ENCODE measurements at places on chromosomes 2 and 18.

DNA sequence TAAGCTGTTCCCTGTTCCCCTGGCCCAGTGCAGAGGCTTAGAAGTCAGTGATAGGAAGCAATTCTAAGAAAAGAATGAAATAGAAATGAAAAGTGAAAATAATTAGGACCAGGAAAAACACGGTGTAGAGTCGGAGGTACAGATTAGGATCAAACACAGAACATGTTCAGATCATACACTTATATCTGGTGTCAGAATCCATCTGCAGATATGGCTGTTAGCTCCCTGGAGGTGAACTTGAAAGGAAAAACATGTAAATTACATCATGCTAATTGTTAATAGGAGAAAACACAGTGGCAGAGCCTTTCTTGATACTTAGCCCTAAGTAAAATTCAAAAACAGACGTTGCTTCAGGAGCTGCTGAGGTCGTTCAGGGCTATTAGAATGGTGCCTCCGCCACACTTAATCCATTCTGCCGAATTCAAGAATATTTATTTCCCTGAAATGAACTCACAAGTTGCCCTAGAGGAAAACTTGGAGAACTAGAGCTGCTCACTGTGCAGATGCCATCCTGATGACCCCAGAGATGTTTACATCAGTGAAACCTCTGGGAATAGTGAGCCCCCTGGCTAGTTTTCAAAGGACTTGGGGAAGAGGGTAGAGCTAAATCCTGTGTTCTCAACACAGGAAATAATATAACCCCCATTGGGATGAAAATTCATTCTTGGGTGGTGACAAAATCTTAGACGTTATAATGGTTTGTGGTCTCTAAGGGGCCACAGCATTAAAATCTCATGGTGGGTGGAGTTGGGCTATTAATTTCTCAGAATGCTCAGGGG lies 27.5 kb downstream of the LPIN1 start:
- no peak for DNase-seq

GRCh38 chr2:172642301-172643020 lies 86.6 kb downstream of the PDK1 start:
- DNase-seq = no peak

- no peak for DNase-seq
Measured at GRCh38 chr2:234879671-234880455, 72.0 kb upstream of the SH3BP4 start.

DNA sequence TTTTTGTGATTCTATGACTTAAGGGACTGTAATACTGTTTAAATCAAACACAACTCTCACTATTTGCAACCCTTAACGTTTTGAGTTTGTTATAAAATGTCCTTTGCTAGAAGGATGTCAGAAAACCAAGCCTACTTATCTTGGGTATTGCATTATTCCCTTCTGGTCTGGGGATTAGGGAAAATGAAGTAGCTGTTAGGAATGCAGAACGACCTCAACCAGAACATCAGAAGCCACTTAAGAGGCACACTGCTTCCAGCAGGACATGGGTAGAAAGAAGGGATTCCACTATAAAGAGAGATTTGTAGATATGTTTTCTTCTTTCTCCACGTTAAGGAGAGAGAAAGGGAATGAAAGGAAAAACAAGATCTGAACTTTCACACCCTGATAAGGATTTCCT lies 101.2 kb downstream of the SETBP1 start:
- no peak for DNase-seq

DNA sequence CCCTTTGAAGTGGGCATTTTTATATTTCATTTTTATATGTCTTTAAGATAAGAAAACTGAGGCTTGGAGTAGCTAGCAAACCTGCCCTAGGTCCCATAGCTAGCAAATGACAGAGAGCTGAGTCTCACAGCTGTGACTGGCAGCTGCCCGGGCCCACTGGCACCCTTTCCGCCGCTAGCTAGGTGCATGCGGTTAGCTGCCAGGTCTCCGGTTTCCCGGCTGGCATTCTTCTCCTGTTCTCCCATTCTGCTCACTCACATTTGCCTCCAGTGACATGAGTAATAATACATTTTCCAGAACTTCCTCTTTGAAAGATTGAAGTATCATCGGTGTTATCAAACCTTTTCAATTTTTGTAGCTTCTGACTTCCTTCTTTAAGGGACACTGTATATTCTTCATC lies 38.7 kb downstream of the MTCL1 start:
- no peak for DNase-seq

DNA sequence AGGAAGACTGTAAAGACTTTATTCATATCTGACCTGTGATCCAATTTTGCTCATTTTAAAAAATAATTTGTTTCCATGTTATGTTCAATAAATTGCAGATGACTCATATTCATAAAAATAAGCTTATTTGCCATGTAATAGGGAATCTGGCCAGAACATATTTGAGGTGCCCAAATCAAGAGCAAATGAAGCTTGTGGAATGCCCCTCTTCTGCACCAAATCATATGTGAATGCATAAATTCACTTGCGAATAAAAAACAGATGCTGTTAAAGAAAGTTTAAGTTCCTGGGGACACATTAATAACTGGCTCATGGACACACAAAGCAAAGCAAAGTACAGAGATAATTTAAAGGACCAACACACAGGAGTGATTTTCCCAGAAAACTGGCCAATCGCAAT lies 279.0 kb upstream of the CDH2 start:
- no peak for DNase-seq

DNA sequence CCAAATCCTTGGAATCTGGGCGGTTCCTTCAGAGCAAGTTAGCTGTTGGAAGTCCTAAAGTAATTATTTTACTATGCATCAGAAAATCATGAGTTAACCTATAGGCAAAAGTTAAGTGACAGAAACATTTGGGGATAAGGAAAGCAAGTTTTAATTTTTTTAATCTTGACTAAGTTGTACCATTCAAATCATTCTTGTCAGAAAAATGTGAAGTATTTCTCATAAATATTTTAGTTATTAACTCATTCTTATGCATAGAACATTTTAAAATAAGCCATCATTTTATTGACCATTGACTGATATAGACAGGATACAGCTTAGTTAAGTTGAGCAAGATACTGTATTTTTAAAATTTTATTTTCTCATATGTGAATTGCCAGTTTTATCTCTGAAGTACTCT lies 98.2 kb upstream of the FOSL2 start:
- DNase-seq = no peak

DNA sequence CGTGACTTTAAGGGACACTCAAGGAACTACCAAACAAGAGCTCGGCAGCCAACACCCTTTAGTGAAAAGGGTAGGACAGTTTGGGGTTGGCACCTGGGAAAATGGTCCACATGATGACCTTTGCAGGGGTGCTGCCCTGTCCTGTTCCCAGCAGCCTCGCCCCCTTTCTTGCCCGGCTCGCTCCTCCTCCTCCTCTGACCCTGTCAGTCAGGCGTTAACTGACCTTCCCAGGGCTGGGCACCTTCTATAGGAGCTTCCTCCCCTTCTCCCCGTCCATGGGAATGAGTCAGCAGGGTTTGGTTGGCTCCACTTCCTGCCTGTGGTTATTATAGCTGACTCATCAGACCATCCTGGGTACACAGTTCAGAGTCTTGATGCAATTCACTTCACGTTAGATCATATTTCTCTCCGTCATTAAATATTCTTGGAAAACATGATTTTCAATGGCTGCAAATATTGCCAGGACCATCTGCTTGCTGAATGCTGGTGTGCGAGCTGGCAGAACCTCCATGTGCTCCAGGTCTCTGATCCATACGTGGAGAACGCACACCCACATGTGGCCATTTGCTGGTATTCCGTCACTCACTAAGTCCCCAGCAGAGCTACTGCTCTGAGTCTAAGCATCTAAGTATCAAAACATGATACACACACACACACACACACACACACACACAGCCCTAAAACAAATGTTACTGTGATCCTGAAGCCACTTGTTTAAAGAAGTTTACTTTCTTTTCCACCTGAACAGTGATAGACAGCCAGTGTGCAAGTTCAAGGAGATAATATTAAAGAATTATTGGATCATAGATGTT lies 185.0 kb downstream of the ANAPC1 start:
- peak; percentile 92 for DNase-seq

DNA sequence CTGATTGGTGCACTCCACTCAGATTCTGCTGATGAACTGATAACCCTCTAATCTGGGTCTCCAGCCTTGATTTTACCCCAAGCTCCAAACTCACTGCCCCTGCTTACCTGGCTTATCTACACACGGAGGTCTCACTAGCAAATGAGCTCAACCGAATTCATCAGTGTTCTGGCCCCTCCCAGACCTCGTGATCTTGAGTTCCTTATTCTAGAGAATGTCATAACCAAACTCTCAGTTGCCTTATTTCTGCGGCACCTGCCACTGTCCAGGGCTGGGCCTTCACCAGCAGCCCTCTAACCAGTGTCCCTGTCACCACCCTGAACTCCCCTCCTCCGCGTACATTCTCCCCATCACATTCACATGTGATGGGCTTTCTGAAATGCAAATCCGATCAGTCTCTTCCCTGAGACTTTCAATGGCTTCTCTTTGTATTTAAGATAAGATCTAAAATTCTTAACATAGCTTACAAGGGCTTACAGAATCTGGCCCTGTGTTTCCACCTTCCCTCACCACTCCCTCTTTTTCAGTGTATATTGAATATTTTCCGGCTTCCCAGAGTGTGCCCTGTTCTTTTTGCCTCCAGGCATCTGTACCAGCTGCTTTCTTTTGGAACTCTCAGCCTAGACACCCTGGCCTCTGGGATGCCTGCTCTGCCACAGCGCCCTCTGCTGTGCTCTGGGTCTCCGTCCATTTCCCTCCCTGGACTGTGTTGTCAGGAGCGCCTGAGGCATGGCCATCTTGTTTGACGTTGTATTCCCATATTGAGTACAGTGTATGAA lies 31.1 kb downstream of the NAB1 start:
- no peak for DNase-seq

- DNase-seq = no peak
Measured at GRCh38 chr18:2998644-2999043, 14.3 kb downstream of the LPIN2 start.

- no peak for DNase-seq
Measured at GRCh38 chr18:72543357-72544055, 636 bp downstream of the CBLN2 start.

DNA sequence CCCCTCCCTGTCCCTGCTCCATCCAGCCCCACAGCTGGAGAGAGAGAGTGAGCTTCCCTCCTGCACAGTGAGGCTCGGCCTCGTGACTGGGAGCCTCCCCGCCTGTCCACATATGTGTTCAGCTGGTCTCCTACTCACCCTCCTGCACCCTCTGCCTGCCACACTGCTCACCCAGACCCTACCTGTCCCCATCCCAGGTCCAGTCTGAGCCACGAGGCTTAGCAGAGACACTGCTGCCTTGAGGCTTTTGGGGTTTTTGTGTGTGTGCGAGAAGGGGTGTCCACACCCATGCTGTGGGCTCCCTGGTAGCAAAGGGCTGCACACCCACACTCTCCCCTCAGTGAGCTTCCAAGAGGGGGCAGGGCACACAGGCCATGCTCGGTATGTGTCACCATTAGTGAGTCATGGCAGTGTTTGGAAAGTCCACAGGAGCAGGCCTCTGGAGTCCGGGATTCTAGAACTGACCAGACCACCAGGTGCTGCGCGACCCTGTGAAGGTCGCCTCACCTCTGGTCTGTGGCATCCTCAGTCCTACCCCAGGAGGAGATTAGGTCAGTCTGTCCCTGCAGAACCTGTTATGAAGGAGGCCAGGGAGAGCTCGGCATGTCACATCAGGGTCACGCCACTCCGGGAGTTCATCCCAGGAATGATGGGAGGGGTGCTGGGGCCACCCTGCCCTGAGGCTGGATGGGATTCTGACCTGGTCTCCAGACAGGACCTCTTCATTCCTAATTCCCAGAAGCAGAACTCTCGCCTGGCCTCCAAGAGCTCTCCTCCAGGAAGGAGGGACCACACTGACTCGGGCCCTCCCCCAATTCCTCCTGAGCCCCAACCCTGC lies 39.9 kb upstream of the SMAD7 start:
- DNase-seq = peak; percentile 87

- peak; percentile 18 for DNase-seq
Measured at GRCh38 chr18:159037-159652, 788 bp downstream of the USP14 start.

DNA sequence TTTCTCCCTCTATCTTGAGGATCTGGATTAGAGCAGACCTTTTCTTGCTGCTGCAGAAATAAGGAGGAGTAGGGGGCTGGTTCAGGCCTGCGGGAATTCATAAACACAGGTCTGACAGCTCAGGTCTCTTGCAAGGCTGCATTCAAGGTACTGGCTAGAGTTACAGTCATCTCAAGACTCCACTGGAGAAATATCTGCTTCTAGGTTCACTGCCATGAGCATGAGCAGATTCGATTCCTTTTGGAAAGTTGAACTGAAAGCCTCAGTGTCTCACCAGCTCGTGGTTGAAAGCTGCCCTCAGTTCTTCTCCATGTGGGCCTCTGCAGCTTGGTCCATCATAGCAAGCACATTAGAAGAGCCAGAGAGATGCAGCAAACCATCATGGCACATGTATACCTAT lies 124.4 kb upstream of the SETBP1 start:
- no peak for DNase-seq

- DNase-seq = peak; percentile 48
Measured at GRCh38 chr2:159124441-159124911, 156.0 kb downstream of the TANC1 start.

- no peak for DNase-seq
Measured at GRCh38 chr18:54829856-54830255, 1.6 kb downstream of the RAB27B start.

- no peak for DNase-seq
Measured at GRCh38 chr2:119222863-119223520, 642 bp upstream of the STEAP3 start.

- no peak for DNase-seq
Measured at GRCh38 chr18:49691177-49691608, 122.1 kb downstream of the ACAA2 start.

- no peak for DNase-seq
Measured at GRCh38 chr2:170651624-170652325, 63.4 kb upstream of the SP5 start.

GRCh38 chr2:100721693-100722092 lies 98.2 kb upstream of the NPAS2 start:
- no peak for DNase-seq

- DNase-seq = no peak
Measured at GRCh38 chr2:161571051-161571429, 53.2 kb upstream of the SLC4A10 start.

DNA sequence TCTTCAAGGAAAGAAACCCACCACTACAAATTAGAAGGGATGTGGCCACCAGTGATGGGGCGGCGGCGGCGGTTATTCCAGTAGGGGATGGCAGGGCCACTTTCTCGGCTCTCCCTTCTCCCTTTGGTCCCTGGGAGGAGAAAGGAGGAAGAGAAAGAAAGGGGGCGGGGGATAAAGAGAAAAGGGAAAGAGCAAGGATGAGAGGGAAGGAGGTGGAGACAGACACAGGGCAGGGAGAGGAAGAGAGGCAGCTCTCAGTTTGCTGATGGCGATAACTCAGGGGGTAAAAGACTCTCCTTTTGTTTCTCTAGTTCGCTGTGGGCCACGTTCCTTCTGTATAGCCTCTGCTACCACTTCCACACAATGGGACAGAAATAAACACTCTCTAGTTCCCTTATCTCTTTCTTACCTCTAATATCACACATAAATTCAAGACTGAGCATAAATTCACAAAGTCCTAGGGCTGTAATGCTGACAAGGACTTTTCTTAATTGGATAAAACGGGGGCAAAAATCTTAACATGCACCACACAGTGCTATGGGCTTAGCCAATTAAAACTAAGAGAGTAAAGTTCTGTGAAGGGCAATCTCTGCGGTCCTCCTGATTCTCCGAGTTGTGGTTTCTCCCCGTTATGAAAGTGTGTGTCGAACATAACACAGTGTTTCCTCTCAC lies 14.6 kb downstream of the SFT2D3 start:
- DNase-seq = no peak

Data from inflammatory macrophage treated with lipopolysaccharide for 1 hour (primary cell).